ENCODE measurements at places on chromosomes 5 and 9.

DNA sequence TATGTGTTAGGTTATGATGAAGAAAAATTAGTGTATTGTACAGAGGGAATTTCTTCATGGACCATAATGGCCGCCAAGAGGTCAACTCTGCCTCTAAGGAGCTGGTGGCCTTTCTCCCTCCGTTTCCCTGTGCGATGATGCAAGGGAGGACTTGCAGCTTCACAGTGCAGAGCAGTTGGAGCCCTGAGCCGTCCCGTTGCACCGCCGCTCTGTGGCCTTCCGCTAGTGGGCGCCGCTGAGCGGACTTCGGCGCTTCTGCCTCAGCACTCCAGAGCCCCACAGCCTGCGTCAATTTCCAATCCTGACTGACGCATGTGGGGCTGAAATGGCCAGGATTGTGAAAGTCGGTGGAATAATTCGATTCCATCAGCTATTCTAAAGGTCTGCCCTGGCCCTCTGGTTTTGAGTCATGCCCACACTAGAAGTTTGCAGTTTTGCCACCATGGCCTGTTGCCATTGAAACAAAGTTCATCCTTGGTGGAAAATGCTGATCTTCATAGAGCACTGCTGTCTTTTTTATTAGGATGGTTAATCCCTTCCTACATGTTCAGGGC lies 22.7 kb upstream of the LECT2 start:
- peak; percentile 50 for DNase-seq

DNA sequence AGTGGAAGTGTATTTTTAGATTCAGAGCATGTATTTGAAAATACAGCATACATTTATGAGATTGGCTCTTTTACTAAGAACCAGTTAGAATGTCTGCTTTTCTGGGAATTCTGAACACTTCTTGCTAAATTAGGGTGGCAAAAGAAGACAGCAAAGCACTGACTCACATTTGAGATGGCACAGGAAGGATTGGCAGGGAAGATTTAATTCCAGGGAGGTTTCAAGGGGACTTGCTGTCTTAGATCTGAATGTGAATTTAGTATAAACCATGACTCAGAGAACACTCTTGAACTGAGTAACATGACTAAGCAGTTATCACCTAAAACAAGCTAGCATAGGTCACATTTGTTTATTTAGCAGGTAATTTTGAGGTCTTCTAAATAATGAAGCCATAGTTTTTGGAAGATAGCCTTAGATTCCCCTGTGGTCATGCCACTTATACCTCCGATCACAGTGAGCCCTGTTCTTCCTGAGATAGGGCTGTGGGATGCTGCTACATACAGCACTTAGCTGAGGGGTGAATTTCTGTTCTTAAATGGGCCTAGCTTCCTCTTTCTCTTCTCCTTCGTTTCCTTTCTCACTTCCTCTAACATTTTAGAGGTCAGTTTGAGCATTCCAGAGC lies 173.8 kb downstream of the PCSK1 start:
- no peak for DNase-seq

- no peak for DNase-seq
Measured at GRCh38 chr5:72604798-72605154, 97.6 kb upstream of the ZNF366 start.

DNA sequence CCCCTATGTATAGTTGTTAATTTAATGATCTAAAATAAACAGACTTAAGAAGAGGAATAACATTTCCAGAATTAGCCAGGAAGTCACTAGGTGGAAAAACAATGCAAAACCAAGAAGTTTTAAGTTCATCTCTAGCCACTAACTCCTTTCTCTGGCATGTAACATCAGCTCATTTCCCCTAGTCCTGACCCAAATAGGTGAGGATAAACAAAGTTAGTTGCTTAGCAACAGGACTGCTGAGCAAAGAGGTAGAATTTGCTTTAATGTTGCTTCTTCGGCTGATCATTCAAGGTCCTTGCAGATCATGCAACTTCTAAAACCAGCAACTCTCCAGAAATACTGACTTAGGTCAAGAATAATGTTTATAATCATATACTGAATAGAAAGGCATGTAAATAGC lies 675.8 kb downstream of the CETN3 start:
- DNase-seq, result no peak

DNA sequence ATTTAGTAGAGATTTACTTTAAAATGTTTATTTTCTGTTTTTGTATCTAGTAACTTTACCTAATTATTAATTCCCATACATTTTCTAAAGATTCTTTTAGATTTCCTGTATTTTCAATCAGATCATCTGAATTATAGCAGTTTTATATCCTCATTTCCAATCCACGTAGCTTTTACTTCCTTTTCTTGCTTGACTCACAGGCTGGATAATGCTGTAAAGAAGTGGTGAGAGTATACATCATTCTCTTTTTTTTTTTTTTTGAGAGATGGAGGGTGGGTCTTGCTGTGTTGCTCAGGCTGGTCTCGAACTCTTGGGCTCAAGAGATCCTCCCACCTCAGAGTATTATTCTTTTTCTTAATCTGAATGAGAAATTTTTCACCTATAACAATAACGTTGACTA lies 11.2 kb upstream of the SETX start:
- no peak for DNase-seq

DNA sequence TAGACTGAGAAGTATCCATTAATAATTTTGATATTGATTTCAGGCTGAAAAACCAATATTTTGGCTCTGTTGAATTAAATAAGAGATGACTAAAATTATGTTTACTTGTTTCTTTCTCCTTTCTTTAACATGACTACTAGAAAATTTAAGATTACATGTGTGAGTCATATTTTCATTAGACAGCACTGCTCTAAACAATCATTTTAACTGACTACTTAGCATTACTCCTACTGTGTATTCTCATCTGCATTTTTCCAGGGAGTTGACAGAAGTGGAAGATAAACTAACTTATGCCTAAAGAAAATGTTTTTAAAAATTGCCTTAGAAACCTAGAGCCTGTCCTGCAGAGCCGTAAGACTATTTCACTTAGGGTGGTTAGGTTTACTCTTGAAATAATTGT lies 29.1 kb downstream of the TNC start:
- no peak for DNase-seq

GRCh38 chr5:92070786-92071185 lies 687.7 kb upstream of the ARRDC3 start:
- DNase-seq, result no peak

DNA sequence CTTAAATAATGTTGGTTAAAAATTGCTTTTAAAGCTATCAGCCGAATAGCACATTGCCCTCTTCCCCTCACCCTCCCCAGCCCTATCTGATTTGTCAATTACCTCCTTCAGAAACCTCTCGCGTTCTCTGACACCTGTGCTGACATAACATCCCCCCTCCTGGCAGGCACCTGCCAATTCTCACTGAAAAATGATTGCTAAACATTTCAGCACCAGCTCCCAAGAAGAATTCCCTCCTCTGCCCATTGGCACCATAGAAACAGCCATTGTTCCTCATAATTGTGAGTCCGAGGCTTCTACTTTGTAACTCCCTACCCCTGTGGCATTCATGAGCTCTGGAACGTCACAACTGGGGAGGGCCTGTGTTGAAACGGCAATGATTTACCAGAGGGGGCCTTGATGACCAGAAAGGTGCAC lies 20.2 kb downstream of the CDH6 start:
- DNase-seq, result no peak

- DNase-seq, result no peak
Measured at GRCh38 chr9:77325058-77325457, 147.7 kb downstream of the VPS13A start.

DNA sequence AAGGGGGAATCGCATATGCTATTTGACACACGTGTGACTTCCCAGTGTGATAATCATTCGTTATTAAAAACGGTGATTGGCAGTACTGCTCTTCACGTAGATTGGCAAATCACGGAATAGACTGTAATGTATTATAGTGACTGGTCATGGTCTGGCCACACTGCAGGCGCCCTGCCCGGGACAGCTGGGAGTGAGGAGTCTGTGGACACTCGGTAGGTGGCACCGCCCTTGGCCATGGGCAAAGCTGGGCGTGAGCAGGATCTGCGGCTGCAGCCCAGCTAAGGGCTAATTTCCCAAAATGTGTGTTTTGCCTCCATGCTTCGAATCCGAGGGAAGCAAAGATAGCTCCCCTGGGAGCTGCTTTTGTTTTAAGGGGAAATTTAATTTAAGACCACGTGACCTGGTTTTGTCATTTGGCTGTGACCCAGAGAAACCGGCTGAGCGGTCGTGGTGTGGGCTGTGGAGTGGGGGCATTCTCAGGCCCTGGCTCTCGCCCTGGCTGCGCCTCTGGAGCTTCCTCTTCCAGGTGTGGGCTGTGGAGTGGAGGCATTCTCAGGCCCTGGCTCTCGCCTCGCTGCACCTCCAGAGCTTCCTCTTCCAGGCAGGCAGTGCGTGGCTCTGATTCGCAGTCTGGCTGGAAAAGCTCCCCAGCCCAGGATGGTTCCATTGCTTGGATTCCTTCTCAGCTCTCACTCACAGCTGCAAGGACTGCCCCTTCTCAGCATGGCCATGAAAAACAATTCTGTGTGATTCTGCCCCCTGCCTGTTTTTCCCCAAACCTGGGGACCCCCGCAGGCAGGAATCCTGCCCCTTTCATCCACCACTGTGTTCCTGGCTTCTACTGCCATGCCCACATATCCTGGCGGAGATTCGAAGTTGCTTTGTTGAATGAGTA lies 131.1 kb downstream of the OLFM1 start:
- DNase-seq, result no peak

GRCh38 chr9:136075134-136075841 lies 19.8 kb downstream of the NACC2 start:
- no peak for DNase-seq

DNA sequence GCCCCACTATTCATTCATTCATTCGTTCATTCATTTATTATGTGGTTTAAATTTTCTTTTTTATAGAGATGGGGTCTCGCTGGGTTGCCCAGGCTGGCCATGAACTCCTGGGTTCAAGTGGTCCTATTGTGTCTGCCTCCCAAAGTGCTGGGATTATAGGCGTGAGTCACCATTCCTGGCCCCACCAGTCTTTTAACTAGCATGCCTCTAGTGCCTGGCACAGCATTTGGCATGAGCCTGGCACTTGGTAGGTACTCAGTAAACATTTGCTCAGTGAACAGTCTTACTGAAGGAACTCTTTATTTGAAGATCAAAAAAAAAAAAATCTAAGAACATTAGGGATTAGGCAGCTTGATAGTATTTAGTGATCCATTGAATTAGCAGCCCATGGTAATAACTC lies 98.1 kb downstream of the KDM4C start:
- DNase-seq, result no peak

DNA sequence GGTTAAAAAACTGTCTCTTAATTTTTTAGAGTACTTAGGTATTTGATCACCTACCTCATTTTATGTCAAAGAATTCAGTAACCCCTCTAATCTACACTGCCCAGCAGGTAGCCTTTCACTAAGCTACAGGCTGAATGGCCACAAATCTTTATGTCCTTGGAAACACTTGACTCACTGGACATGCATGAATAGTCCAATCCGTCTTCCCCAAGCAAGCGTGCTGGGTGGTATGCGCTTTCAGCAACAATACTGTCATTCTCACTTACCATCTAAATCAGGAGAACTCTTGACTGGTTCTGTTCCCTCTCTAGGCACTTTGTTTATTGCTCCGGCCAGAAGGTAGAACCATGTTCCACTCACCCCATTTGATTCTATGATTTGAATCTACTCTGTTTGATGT lies 73.1 kb downstream of the TRPM3 start:
- no peak for DNase-seq

- peak; percentile 71 for DNase-seq
Measured at GRCh38 chr5:170293273-170293672, 4.3 kb downstream of the LCP2 start.

- DNase-seq, result no peak
Measured at GRCh38 chr5:42825422-42826148, 13.9 kb upstream of the SELENOP start.

GRCh38 chr5:37715361-37715760 lies 124.5 kb downstream of the GDNF start:
- no peak for DNase-seq

DNA sequence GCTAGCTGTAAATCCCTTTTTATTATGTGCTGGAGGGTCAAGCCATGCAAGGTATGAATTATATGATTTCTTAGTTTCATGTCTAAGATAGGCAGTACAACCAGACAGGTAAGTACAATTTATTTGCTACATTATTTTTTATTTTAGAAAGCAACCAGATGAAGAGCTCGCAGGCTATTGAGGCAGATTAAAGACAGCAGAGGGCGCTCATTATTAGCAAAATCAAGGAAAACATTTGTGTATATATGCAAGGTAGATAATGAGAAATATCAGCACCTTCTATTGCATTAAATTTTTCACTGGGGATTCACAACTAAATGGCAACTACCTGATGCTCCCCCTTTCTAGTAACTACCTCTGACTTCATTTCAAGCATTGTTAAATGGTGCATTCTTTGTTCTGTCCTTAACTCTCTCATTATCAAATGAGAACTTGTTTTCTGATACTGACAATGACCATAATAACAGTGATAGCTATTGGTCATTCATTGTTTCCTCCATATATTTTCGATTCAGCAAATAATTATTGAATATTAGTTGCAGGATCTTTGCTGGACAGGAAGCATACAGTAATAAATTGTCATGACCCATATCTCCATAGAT lies 8.6 kb downstream of the SCGB3A2 start:
- no peak for DNase-seq

DNA sequence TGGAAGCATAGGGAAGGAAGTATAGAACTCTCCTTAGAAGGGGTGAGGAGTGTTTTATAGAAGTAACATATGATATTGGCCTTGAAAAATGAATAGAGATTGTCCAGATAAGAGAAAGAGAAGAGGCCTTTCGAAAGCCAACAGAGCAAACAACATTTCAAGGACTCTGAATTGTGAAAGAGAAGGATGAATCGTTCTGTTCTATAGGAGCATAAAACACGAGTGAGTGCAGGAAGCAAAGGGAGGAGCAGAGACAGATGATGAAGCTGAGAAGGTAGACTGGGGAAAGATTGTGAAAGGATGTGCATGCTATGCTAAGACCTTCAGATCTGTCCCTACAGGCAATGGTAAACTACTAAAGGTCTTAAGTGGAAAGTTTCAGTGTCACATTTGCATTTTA lies 271.0 kb downstream of the TMEM161B start:
- DNase-seq, result no peak

DNA sequence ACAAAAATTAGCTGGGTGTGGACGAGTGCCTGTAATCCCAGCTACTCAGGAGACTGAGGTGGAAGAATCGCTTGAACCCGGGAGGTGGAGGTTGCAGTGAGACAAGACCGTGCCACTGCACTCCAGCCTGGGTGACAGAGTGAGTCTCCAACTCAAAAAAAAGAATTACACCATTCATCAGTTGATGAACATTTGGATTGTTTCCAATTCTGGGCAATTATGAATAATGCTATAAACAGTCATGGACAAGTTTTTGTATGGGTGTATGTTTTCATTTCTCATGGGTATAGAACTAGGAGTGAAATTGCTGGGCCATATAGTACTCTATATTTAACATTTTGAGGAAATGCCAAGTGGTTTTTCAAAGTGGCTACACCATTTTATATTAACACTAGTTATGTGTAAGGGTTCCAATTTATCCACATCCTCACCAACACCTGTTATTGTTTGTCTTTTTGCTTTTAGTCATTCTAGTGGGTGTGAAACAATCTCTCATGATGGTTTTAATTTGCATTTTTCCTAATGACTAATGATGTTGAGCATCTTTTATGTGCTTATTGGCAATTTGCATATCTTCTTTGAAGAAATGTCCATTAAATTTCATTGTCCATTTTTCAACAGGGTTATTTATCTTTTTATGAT lies 9.0 kb upstream of the CCDC125 start:
- DNase-seq, result no peak

Data from GM10248 (cell line).